Heart left ventricle (tissue), 16 donors: ENCODE measurements at places on chromosomes 16 and 17.

DNA sequence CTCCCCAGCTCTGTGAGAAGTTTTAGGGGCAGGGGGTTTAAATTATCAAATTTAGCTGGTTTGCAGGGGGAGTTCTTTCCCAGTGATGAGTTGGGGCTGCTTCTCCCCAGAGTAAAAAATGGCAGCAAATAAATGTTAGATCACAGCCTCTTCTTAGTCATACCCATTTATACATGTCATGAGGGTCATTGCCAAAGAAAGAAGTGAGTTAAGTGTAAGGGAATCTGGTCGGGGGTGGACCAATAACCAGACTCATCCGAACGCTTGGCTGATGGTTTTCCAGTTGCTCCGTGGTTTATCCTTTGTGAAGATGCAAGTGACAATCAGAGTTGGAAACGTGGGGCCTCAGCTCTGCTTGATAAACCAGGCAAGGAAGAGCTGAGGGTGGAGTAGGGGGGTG is 87.1 kb downstream of the PLXDC1 start:
- no peak for DNase-seq

GRCh38 chr16:4976079-4976478 is 17.9 kb downstream of the SEC14L5 start:
- DNase-seq = no peak

GRCh38 chr17:15000661-15001060 is 264.5 kb downstream of the PMP22 start:
- DNase-seq = no peak

DNA sequence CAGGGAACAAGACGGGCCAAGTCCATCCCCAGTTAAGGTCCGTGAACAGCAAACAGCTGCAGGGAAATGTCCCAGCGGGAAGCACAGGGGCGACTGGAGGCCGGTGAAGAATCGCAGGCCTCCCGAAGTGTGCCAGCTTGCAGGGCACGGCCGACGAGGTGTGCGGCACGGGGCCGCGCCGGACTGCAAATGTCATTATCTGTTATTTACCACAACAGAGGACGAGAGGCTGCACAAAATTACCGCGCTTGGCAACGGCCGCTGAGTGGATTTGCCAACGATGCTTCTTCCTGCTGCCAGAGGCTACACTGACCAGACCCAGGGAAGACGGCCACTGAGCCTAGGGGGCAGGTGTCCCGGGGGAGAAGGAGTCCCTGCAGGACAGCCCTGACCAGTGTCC is 53.1 kb downstream of the RPH3AL start:
- no peak for DNase-seq

- no peak for DNase-seq
Measured at GRCh38 chr17:58989629-58990028, 117.1 kb downstream of the TRIM37 start.

- DNase-seq = no peak
Measured at GRCh38 chr17:4690745-4691144, 13.2 kb downstream of the PELP1 start.

- no peak for DNase-seq
Measured at GRCh38 chr16:78363843-78364555, 264.5 kb downstream of the WWOX start.

DNA sequence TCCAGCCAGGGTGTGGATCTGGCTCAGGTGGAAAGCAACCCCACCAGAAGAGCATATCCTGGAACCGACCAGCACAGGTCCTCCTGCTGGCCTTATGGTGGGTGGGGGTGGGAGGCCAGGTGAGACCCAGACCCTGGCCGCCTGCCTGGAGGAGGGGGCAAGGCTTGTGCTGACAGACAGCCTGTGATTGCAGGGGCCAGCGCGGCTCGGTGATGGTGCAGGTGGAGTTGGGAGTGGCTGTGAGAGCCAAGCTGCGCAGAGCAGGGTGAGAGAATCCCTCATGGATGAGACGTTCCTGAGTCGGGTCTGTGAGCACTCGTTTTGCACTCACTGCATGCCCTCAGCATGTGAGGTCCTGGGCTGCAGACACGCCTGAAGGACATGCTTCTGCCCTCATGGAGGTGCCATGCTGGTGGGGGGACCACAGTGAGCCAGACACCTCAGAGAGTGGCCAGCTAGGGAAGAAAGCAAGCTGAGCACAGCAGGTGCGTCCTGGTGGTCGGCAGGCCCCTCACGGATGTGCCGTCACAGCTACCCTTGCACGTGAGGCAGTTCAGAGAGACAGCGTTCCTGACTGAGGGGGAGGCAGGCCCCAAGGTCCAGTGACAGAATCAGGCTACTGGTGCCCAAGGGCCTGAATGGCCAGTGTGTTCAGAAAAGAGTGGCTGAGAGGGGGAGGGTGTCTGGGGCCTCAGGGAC is 3.8 kb upstream of the KCNJ12 start:
- no peak for DNase-seq

- no peak for DNase-seq
Measured at GRCh38 chr17:49490276-49490675, 4.8 kb upstream of the NGFR start.

- no peak for DNase-seq
Measured at GRCh38 chr16:68349838-68350410, 39.1 kb downstream of the PRMT7 start.

- no peak for DNase-seq
Measured at GRCh38 chr16:68992521-68992920, 112.9 kb upstream of the HAS3 start.

DNA sequence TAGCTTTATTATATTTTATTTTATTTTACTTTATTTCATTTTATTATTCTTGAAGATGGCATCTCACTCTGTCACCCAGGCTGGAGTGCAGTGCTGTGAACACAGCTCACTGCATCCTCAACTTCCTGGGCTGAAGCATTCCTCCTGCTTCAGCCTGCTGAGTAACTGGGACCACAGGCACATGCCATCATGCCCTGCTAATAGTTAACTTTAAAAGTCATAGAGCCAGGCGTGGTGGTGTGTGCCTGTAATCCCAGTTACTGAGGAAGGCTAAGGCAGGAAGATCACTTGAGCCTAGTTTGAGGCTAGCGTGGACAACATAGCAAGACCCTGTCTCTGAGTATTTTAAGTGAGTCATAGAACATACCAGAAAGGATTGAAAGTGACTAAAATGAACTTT is 38.7 kb downstream of the ESRP2 start:
- DNase-seq = no peak

DNA sequence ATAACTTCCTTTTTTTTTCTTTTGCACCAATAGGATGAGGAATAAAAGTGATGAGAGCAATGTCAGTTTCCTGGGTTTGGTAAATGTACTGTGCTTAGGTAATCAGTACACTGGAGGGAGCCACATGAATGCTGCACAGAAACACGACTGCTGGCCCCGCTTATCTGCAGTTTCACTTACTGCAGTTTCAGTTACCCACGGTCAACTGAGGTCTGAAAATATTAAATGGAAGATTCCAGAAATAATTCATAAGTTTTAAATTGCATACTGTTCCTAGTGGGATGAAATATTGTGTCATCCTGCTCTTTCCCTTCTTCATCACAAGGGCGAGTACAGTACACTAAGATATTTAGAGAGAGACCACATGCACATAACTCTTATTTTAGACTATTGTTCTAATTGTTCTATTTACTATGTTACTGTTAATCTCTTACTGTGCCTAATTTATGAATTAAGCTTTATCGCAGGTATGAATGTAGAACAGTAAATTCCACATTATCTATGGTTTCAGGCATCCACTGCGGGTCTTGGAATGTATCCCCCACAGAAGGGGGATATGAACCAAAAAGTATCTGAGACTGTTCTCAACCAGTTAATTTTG is 6.4 kb upstream of the LGALS3BP start:
- DNase-seq = peak; percentile 61

DNA sequence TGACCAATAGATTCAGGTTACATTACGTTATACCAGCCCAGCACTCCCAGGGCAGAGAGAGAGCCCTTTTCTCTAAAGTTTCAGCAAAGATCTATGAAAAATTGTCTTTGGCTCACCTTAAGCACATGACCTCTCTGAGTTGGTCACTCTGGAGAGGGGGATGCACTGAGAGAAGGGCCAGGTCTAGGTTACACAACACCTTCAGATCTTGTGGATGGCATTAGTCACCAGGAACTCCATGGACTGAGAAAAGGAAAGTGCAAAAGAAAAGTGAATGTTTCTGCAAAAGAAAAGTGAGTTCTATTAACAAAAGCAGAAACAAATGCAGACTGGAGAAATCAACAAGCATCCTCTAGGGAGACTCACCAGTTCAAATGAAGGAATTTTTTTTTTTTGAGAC is 253.3 kb upstream of the SALL1 start:
- no peak for DNase-seq

DNA sequence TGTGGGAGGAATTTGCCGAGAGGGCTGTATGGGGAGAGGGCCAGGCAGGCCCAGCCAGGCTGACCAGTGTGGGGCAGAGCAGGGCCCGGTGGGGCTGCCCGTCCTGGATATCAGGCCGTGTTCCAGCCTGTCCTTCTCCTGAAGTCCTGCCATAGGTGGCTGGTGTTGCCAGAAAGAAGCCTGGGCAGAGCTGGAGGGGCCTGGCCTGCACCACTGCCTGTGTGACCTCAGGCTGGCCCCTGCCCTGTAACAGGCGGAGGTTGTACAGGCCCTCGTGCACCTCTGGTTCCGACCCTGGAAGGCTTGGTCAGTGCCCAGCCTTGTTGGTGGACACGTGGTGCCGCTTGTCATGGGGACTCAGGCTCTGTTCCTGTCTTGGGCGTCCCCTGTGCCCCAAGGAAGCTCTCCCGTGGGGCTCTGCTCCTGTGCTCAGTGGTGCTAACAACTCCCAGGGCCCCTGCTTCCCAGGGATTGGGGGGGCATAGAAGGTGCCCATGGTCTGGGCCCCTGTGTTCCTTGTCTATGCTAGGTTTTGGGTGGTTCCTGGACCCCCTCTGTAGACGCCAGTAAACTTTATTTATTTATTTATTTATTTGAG is 33.3 kb downstream of the ADCY7 start:
- DNase-seq = no peak

- no peak for DNase-seq
Measured at GRCh38 chr17:4490109-4490591, 8.5 kb upstream of the SPNS2 start.

- DNase-seq = no peak
Measured at GRCh38 chr17:19258371-19258770, 21.2 kb downstream of the EPN2 start.

GRCh38 chr16:89629827-89630610 is 16.6 kb downstream of the DPEP1 start:
- no peak for DNase-seq

- no peak for DNase-seq
Measured at GRCh38 chr17:69561462-69561861, 147.0 kb downstream of the MAP2K6 start.

DNA sequence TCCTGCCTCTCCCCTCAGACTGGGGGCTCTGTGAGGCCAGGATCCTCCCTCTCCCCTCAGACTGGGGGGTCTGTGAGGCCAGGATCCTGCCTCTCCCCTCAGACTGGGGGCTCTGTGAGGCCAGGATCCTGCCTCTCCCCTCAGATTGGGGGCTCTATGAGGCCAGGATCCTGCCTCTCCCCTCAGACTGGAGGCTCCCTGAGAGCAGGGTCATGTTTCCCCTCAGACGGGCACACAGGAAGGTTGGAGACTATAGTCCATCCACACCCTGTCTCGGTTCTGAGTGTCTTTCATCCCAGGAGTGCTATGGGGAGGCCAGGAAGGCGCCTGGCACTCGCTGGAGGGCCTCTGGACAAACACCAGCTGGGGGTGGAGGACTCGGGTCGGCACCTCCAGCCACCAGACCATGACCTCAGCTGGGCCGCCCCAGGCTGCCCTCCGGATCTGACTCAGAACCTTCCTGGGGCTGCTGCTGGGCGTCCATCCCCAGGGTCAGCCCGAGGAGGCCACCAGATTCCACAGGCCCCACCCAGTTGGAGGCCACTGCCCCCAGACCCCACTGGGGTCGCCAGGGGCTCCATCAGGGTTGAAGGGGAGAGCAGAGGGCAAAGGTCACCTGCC is 21.9 kb upstream of the DLX4 start:
- DNase-seq = no peak

GRCh38 chr17:10033959-10034358 is 128.9 kb upstream of the RCVRN start:
- no peak for DNase-seq

GRCh38 chr16:46768809-46769208 is 20.7 kb upstream of the MYLK3 start:
- no peak for DNase-seq

GRCh38 chr16:16158741-16159374 is 64.4 kb downstream of the ABCC6 start:
- no peak for DNase-seq

DNA sequence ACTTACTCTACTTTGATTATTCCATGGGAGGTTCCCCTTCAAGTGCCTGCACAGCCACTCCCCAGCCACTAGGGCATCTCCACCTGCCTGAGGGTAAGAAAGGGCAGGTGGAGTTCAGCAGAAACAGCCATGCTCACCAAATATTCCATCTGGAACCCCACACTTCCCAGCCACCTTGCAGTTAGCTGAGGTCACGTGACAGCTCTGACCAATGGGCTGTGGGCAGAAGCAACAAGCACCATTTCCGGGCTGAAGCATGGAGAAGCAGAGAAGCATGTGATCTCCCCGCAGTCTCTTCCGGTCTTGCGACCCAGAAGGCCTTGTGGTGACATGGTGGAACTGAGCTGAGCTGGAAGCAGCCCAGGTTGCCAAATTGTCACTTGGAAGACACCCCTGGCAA is 108.6 kb downstream of the CCT6B start:
- DNase-seq = no peak

DNA sequence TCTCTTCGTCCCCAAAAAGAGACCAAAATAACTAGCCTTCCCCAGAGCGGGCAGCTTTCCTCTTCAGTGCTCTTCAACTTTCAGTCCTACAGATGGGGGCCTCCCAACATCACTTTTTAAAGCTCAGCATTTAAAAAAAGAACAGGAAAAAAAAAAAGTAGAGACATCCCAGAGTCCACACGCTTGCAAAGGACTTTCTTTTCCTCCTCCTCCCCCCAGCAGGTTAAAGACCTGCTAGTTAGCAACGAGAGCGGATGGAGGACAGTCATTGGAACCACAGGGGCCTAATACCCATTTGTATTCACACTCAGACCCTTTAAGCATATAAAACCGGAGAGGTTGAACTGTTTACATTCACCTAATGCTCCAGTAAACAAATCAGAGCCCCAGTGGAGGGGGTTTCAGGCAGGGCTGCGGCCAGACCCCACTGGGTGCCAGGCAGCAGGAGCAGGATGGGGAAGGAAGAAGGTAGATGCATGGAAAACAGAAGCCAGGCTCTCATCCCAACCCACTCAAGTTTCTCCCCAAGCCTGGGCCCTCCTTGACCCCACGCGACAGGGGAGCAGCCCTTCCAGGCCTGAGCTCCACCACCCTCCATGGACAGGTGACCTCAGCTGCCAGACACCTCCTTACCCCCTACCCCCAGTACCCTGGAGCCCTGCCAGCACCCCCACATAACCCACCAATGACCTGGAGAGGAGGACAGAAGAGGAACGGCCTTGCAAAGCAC is 15.2 kb downstream of the ZFHX3 start:
- no peak for DNase-seq

GRCh38 chr16:6633456-6633855 is 699.2 kb upstream of the RBFOX1 start:
- no peak for DNase-seq

- DNase-seq = no peak
Measured at GRCh38 chr16:4316108-4316863, 419 bp downstream of the GLIS2 start.
